Left forelimb (tissue), 1 donor: ENCODE measurements at places on chromosomes 13 and 19.

DNA sequence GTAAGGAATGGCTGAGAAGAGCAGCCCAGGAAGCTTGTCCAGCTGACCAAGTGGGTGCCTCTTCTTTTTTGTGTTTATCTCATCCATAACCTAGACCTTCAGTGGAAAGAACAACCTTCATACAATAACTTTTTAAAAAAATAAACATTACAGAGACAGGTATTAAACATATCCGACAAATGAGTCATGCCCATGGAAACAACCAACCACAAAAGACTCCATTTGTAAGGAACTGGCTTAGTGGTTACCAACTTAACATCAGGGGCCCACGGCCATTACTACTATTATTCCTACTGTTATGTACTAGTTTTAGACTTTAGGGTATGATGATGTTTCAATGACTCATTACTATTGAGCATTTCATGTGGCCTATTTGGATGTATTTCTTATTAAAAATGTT, 191.7 kb upstream of the SERP2 start:
- no peak for DNase-seq

DNA sequence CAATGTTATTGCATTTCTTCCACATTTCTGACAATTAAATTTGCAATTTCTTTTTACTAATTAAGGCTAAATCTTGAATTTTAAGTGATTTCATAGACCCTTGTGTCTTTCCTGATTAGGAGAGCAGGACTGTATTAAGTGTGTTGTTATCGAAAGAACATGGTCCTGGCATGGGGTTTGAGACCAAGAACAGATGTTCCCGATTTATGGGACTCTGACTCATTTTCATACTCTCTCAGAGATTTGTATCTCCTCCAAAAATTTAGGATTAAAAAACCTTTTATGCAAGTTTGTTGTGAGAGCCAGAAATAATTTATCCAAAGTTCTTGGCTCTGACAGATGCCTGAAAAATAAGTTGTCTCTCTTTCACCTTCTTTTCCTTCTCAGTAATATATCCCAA, 589.3 kb upstream of the ARGLU1 start:
- DNase-seq, result no peak

DNA sequence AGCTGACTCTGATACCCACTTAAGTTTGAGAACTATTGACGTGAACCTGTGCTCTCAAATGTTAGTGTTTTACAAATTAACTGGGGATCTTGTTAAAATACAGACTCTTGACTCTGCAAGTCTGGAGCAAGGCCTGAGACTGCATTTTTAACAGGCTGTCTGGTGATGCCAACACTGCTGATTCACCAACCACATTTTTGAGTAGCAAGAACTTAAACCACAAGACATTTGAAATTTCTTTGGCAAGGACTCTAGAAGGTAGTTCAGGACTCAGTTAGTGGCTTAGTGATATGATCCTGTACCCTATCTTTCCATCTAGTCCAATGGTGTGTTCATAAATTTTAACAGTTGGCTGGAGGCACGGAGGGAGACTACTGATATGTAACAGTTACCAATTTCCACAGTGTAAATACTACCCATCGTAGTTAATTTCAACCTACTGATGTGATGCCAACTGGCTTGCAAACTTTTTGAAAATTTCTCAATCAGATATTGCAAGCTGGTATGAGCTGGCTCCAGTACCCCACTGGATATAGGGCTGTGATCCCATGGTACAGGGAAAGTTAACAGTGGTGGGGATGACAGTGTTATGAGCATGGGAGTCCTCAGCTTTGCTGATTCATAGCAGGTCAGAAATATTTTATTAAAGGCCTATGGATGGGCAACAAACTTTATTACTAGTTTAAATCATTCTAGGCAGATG, 255.1 kb downstream of the TBC1D4 start:
- DNase-seq, result no peak

GRCh38 chr13:22074403-22074802, 403.5 kb downstream of the FGF9 start:
- no peak for DNase-seq

DNA sequence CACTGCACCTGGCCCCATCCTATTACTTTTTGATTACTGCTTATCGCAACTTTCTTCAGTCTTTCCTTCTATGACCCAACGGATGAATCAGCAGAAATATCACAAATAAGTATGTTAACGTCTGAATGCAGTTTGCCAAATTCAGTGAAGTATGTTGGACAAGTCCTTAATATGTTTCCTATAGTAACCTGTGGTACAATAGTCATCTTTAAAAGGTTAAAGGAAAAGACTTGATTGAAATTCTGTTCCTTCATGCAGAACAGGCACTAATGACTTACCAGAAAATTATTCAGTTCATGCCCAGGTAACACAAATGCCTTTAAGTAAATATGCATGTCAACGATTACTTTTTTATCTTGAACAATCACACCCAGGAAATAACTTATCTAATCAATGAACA, 242.6 kb downstream of the KCTD12 start:
- DNase-seq, result no peak

GRCh38 chr13:78065141-78065540, 146.5 kb upstream of the EDNRB start:
- DNase-seq, result no peak

DNA sequence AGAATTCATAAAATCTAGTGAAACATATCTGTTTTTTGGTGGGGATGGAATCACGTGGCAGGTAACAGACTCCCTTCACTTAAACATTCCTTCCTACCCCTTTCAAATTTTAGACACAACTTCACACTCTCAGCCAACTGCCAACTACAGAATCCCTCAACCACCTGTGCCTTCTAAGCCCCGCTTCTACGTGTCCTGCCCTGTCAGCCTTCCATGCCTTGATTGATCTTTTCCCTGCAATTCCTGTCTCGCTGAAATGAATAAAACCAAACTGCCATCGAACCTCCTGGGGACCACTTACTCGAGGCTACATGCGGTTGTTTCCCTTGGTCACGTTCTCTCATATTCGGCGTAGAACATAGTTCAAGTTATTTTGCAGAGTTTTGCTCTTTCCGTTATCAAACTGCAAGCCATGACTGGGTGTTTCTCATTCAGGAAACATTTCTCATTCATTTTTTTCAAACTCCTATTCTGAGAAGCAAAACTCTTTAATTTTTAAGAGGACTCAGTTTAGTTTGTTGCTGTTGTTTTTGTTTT, 1.1 kb downstream of the ZNF625 start:
- no peak for DNase-seq

- peak; percentile 79 for DNase-seq
Measured at GRCh38 chr13:113034451-113035212, 65.6 kb downstream of the MCF2L start.

DNA sequence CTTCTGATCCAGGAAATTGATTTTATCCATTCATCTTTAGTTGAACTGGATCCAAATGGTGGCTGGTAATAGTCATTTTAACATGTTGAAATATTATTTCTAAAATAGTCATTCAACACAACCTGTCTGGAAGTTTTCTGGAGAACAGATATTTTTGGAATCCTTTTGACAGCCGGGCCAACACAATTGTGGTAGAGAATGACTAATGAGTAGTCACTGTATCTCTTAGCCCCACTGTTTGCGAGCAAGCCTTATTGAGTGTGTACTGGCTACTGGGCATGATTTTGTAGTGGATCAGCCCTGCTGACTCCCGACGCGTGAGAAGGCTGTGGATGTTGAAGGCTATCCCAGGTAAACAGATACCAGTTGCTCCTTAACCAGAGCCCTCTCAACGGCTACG, 383.4 kb downstream of the ZNF536 start:
- no peak for DNase-seq
